ENCODE measurements at places on chromosomes 1 and 21.
A peak's percentile ranks its signal among the peaks of the same experiment; 100 is the strongest.

DNA sequence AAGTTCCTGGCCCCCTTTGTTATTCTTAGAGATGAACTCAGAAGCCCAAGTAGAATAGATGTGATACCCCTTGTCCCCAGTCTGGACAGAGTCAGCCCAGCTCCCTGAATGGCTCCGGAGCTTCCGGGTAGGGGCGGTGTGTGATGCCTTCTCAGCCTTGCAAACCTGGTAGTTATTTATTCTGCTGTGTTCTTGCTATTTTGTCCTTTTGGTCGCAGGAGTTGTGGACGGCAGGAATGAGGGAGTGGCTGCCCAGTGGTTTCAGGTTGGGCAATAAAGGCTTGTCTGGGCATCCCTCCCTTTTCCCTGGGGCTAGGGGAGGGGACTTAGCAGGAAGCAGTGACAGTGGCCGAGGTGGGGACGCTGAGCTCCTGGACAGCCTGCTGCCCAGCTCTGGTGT is 2.8 kb downstream of the PTPRU start:
- no peak for DNase-seq

GRCh38 chr21:41545500-41546359 is 37.8 kb upstream of the TMPRSS2 start:
- no peak for DNase-seq

- no peak for DNase-seq
Measured at GRCh38 chr1:109713636-109714035, 1.6 kb downstream of the GSTM5 start.

GRCh38 chr1:200738949-200739651 is 407 bp downstream of the CAMSAP2 start:
- DNase-seq: peak; percentile 94

Measured in sigmoid colon (tissue), 7 donors.